Stimulated activated naive CD8-positive, alpha-beta T cell treated with anti-CD3 and anti-CD28 coated beads, Interleukin-15, amount 100 ng/mL, for 72 hours (primary cell): ENCODE measurements at places on chromosomes 1 and 21.

DNA sequence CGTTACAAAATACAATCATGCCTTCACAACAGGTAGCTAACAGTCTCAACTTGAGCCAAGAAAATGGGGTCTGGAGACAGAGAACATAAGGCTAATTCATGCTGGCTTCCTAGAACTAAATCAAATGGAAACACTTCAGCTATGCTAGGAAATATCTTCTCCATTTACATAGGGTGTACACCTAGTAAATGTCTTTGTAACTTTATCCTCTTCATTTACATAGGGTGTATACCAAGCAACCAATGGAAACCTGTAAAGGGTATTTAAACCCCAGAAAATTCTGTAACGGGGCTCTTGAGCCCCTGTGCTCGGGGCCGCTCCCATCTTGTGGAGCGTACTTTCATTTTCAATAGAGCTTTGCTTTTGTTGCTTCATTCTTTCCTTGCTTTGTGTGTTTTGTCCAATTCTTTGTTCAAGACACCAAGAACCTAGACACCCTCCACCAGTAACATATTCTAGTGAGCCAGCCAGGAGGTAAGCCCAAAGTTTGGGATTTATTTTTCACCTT is 19.5 kb upstream of the CYP4X1 start:
- no peak for DNase-seq

- no peak for DNase-seq
These were observed 94.4 kb downstream of the DDX20 start for GRCh38 chr1:111850109-111850508.

GRCh38 chr1:109161858-109162606 is 48.1 kb downstream of the ELAPOR1 start:
- DNase-seq, result peak; percentile 50

DNA sequence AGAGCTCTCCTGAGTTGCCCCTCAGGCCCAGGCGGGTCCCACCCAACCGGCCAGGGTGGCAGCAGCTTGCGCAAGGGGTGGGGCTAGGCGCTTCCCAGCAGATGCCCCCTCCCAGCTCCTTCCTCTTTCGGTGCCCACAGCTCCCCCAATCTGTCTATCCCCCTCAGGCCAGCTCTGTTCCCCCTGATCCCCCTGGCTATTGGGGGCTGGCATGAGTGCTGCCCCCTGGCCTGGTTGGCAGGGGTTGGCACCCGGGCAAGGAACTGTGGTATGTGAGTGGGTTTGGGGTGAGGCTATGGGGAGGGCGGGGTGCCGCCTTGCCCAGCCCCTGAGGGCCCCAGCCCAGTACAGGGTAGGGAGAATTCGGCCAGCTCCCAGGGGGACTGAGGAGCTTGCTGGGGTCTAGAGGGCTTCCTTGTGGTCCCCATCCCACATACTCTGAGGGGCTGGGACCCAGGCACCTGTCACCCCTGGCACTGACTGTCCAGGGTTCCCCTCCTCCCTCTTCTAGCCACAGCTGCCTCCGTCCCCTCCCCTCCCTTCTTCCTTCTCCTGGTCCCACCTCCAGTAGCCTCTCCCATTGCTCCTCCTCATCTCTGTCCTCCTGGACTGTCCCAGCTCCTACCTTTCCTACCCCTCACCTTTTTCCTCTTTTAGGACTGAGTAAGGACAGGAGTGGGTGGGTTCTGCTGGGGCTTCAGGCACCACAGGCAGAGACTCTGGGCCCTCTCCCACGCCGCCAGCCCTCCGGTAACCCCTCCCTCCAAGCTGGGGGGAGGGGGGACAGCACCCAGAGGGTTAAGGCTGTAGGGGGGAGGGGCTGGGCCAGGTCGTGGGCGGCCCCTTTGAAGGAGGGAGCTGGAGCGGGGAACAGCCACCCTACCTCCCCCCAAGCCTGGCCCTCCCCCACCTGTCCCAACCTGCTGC is 5.7 kb downstream of the ZBTB7B start:
- DNase-seq, result no peak

GRCh38 chr1:74690364-74690696 is 16.7 kb upstream of the ERICH3 start:
- no peak for DNase-seq

GRCh38 chr1:6961289-6961688 is 176.0 kb downstream of the CAMTA1 start:
- no peak for DNase-seq

DNA sequence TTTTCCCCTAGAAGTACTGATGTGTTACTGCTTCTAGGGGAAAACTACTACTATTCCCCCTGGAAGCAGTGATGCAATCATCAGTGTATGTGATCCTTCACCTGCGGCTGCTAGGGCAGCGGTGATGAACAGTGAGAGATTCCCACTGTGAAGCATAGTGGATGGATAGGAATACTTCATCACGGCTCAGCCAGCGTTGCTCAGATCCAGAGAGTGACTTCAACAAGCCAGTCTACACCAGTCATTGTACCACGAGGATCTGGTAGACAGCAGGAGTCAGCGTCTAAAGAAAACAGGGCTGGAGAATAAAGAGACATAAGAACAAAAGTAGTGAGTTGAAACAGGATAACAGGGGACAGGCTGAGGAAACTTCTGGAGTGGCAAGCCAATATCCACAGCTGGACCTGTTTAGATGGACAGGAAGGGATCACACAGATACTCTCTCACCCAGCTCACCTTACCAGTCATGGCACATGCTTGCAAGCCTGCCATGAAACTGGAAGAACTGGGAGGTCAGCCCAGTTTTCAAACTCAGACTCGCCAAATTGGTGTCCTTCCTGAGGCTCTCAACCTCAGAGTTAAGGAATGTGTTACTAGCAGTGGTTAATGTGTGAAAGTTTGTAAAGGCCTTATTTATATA is 42.4 kb upstream of the LRRC52 start:
- no peak for DNase-seq

DNA sequence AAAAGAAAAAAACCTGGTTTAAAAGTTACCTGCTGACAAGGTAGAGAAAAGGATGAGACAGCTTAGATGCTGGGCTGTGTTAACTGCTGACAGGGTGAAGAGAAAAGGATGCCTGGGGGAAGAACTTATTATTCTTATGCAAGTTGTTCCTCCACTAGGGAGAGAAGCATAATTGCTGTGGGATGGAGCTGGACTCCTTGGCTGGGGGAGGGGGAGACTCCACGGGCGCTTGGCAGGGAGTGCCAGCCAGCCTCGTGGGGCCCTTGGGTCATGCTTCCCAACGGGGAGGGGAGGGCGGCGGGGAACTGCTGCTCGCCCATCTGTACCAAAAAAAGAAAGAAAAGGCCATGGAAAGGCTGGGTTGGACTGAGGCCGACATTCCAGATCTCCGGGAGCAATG is 47.2 kb downstream of the SYCP1 start:
- no peak for DNase-seq

DNA sequence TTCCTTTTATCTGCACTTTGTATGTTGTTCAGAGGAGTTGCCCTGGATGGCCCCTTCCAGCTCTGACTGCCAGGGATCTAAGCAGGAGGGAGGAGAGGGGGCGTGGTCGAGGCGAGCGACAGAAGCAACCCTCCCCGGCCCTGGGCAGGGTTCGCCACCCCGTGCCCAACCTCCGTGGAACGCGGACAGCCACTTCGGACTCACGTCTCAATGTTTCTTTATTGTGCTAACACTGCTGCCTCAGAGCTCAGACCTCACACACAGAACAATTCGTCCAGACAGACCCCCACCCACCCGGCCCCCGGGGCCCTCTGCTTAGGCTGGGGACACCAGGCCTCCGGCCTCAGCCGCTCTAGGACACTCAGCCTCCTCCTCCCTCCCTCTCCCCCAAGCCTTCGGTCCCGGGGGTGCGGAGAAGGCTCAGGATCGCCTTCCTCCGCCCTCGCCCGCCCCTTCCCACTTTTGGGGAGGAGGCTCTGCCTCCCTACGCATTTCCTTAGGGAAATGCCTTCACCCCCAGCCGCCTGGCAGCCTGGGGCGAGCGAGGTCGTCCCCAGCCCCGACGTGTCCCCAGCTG is 8.3 kb downstream of the VSIG8 start:
- peak; percentile 18 for DNase-seq

- no peak for DNase-seq
These were observed 126.8 kb upstream of the ZNF644 start for GRCh38 chr1:91148641-91149069.

DNA sequence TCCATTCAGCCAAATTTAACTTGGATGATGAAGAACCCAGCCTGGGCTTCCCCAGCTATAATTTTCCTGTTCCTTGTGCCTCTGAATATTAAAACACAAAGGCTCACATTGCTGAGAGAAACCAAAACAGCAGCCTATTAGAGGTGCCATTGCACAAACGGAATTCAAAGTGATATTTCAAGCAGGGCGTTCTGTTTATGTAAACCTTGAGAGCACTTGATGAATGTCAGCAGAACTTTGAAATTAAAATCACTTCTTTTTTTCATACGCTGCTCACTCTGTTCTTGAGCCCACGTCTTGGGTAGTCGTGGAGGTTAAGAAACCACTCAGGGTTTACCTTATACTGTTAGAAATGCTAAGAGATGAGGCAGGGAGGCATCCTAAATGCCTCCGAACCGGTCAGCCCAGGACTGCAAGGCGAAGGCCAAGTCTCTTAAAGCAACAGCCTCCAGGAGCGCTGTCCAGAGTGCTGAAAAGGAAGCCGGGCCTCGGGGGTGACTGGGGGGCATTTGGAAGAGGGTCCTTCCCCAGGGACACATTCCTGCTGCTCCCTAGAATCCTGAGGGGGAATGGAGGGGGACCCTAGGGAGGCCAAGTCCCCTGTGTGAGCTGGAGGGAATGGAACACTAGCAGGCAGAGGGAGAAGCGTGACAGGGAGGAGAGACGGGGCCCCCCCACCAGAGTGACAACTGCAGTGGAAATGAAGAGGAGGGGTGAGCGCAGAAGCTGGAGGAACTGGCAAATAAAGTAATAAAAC is 154.8 kb upstream of the VAMP3 start:
- DNase-seq, result no peak

- DNase-seq, result no peak
These were observed 39.5 kb upstream of the DIPK1A start for GRCh38 chr1:93000751-93001175.

- no peak for DNase-seq
These were observed 25.5 kb upstream of the IL10 start for GRCh38 chr1:206797534-206798383.

DNA sequence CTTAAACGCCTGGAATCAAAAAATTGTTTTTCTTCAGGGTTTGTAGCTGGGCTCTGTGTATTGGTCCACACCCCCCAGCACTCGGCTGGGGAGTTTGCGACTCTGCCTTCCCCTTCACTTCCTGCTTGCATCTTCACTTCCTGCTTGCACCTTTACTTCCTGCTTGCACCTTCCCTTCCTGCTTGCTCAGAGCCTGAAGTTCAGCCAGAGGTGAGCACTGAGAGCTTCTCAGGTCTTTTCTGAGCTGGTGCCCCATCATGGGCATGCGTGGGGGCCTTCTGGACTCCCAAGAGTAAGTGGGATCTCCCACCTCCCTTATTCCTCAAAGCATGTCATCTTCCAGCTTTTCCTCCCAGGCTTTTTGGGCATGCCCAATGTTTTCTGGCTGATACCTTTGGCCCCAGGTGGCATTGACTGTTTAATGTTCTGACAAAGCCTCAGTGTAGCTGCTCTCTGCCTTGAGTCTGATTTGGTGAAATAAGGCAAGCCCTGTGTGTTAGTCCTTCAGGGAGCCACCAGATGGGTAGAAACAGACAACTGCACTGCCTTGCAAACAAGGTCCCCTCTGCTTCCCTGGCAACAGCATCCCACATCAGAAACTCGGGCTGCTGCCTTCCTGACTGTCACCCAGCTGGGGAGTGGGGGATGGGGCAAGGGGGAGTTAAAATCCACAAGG is 3.5 kb downstream of the KRTAP10-2 start:
- peak; percentile 35 for DNase-seq

- DNase-seq, result no peak
These were observed 54.9 kb downstream of the CAMK2N1 start for GRCh38 chr1:20431176-20431460.

DNA sequence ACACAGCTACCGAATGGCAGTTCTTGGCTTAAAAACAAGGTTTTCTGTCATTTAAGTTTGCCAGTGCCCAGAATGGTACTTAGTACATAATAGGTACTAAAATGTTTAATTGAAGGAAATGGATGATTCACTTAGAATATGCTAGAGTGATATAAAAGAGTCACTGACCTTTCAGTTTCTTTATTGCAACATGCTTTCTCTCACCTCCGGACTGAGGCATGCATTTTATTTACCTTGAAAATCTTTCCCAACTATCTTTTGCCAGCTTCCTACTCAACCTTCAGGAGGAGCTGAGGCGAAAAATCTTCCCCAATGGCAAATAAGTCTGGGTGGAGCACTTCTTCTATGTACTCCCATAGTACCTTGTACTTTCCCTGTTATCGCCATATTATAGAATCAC is 244.9 kb downstream of the ZNF648 start:
- no peak for DNase-seq

DNA sequence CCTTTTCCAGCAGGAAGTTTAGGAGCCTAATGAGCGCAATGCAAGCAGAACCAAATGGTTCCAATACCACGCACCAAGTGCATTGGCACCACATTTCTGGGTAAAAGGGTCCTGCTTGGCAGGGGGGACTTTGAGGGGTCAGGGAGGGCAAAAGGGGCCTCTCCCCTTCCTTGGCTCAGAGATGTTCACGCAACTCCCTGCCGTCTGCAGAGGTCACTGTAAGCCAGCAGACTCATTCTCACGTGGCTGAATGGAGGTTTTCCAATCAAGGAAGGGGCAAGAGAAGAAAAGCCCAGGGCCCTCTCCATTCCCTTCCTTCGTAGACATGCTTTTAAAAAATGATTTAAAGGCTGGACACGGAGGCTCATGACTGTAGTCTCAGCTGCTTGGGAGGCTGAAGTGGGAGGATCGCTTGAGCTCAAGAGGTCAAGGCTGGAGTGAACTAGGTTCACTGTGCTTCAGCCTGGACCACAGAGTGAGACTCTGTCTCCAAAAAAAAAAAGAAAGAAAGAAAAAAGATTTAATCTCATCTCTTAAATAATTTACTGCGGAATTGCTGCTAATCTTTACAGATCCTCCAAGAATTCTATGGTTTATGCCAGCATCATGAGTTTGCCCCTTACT is 80.3 kb downstream of the RUNX3 start:
- DNase-seq, result no peak

DNA sequence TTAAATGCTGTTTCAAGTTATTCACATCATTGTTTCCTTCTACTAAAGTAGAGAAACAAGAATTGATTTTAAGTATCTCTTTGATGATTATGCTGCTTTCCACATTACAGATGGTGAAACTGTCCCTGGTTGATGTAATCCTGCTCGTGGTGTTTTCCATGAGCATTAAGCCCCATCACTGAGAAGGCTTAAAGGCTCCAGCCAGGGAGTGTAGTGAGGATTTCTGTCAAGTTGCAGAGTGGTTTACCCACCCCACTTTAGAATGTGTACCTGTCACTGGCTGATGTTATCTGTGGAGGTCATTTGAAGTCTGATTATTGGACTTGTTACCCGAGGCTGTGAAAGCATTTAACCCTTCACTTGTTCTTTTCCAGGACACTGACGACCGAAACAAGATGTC is 12.9 kb downstream of the CERS2 start:
- no peak for DNase-seq

- DNase-seq, result no peak
These were observed 6.2 kb downstream of the CD247 start for GRCh38 chr1:167512046-167512654.

- no peak for DNase-seq
These were observed 23.9 kb downstream of the IFNAR1 start for GRCh38 chr21:33348706-33349105.
